Karpas-422 (cell line): ENCODE measurements at places on chromosomes 1 and 21.

DNA sequence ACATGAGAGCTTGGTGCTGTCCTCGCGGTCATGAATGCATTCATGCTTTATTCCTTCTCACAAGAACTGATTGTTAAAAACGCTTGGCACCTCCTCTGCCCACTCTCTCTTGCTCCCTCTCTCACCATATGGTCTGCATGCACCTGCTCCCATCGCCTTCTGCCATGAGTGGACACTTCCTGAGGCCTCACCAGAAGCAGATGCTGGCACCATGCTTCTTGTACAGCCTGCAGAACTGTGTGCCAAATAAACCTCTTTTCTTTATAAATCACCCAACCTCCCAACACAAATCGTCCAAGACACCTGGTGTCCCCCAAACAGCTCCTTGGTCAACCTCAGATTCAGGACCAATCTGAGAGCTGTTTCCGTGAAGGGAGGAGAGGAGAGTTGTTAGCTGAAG lies 43.3 kb upstream of the PCBP3 start:
- H3K27ac ChIP-seq: no peak overlapping the region
- no peaks in the 10 kb centered on the region for H3K27me3 ChIP-seq
- no peaks in the 10 kb centered on the region for H3K36me3 ChIP-seq
- DNase-seq: no peak
- no peak overlapping the region for H3K4me3 ChIP-seq

DNA sequence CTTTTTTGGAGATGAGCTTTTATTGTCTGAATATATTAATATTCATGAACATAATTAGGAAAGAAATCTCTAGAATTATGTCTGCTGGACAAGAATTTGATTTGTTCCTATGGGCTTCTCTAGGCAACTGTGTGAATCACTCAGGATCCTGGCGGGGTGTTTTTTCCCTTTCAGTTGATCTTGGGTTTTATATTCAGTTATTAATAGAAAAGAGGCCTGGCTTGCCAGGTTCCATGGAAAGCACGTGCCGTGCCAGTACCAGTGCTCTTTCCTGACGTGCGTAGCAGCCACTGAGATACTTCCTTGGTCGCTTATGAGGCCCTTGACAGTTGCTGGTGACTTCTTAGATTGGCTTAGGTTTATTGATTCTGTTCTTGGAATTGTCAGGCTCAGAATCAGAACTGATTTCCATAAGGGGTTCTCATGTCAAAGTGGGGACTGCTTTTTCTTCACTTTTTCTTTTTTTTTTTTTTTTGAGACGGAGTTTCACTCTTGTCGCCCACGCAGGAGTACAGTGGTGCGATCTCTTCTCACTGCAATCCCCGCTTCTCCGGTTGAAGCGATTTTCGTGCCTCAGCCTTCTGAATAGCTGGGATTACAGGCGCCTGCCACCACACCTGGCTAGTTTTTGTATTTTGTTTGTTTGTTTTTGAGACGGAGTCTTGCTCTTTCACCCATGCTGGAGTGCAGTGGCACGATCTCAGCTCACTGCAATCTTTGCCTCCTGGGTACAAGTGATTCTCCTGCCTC lies 48.7 kb upstream of the KIF1B start:
- peaks cover 3% of the 10 kb centered on the region for H3K36me3 ChIP-seq
- no peak overlapping the region for H3K27ac ChIP-seq
- no peaks in the 10 kb centered on the region for H3K4me1 ChIP-seq
- peak; percentile 14 for DNase-seq
- no peak overlapping the region for H3K4me3 ChIP-seq
- H3K27me3 ChIP-seq: no peaks in the 10 kb centered on the region

DNA sequence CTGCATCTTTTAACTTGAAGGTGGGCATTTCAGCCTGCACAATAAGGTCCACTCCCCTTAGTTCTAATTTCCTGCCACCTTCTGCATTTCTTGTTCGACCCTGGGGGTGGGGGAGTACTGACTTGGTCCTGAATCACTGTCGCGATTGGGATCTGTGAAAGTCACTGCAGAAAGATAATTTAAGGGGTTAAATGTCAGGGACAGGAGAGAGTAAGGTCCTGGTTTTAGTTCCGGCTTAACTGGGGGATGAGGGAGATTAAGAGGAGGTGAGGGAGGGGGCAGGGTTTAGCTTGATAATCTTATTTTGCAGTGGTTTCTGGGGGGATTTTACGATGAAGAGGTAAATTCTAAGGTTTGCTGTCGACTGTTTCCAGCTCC lies 128.1 kb downstream of the MRPS6 start:
- no peak for DNase-seq
- no peak overlapping the region for H3K27ac ChIP-seq
- no peaks in the 10 kb centered on the region for H3K36me3 ChIP-seq
- peaks cover 6% of the 10 kb centered on the region for H3K4me1 ChIP-seq

- no peak overlapping the region for H3K27ac ChIP-seq
- H3K4me1 ChIP-seq: no peaks in the 10 kb centered on the region; the same call in 1 of the 2 replicates
- peaks cover 85% of the 10 kb centered on the region for H3K36me3 ChIP-seq
- H3K4me3 ChIP-seq: no peak overlapping the region
- DNase-seq: no peak
These were observed 9.3 kb downstream of the ETS2 start for GRCh38 chr21:38815060-38815405.

DNA sequence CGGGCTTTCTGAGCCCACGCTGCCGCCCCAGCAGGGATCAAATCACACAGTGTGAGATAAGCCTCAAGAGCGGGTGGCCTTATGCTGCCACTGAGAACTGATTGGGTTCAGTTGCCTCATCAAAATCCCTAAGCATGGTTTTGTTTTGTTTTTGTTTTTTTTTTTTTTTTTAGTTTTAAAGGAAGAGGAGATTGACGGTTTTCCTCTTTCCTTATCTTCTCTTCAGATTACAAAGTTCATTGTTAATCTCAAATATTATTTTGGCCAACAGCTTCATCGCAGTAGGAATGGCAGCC lies 651 bp downstream of the COA6 start:
- H3K36me3 ChIP-seq: peaks cover 34% of the 10 kb centered on the region
- peak overlapping the region; percentile 90 for H3K27ac ChIP-seq
- H3K27me3 ChIP-seq: no peaks in the 10 kb centered on the region

GRCh38 chr1:226226601-226227000 lies 3.1 kb downstream of the MIXL1 start:
- peaks cover 12% of the 10 kb centered on the region; the same call in 1 of the 2 replicates for H3K36me3 ChIP-seq
- peaks cover 43% of the 10 kb centered on the region for H3K4me1 ChIP-seq
- H3K27me3 ChIP-seq: no peaks in the 10 kb centered on the region
- H3K27ac ChIP-seq: peak overlapping the region; percentile 57

GRCh38 chr1:48107516-48107915 lies 110.3 kb upstream of the TRABD2B start:
- no peaks in the 10 kb centered on the region for H3K4me1 ChIP-seq
- no peak overlapping the region for H3K27ac ChIP-seq
- no peak for DNase-seq
- no peak overlapping the region for H3K4me3 ChIP-seq
- H3K27me3 ChIP-seq: no peaks in the 10 kb centered on the region

DNA sequence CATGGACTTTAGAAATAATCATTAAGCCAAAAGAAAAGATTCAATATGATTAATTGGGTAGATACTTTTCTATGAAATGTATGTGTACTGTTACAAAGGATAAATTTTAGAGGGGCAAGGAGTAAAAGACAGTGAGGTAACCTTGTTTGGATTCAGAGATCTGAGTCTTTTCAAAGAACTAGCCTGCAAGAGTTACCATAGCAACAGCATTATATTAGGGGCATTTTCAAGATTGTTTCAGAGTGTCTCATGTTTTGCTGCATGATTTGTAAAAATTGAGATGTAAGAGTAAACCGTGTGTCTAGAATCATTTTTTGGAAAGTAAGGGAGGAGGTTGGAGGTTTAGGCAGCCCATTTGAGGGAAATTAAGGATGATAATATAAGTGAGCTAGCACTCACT lies 70.6 kb upstream of the KIAA1614 start:
- H3K4me1 ChIP-seq: no peaks in the 10 kb centered on the region
- H3K4me3 ChIP-seq: no peak overlapping the region
- H3K27me3 ChIP-seq: no peaks in the 10 kb centered on the region

DNA sequence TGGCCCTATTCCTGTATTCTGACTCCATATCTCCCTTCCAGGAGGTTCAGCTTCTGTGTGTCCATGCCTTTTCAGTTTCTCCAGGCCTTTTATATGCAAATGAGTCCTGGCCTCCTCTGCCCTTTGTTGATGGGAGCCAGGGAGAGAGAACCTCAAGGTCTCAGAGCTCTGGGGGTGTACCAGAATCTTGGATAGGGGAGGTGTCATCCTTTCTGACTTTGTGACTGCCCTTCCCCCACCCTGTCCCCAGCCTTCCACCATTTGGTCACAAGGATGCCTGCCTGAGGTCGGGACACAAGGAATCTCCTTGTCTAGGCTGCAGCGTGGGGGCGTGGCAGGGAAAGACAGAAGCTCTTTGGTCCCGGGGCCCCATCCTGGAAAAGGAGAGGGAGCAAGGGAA lies 18.6 kb downstream of the LURAP1 start:
- H3K27ac ChIP-seq: no peak overlapping the region
- no peaks in the 10 kb centered on the region for H3K27me3 ChIP-seq
- no peak for DNase-seq

DNA sequence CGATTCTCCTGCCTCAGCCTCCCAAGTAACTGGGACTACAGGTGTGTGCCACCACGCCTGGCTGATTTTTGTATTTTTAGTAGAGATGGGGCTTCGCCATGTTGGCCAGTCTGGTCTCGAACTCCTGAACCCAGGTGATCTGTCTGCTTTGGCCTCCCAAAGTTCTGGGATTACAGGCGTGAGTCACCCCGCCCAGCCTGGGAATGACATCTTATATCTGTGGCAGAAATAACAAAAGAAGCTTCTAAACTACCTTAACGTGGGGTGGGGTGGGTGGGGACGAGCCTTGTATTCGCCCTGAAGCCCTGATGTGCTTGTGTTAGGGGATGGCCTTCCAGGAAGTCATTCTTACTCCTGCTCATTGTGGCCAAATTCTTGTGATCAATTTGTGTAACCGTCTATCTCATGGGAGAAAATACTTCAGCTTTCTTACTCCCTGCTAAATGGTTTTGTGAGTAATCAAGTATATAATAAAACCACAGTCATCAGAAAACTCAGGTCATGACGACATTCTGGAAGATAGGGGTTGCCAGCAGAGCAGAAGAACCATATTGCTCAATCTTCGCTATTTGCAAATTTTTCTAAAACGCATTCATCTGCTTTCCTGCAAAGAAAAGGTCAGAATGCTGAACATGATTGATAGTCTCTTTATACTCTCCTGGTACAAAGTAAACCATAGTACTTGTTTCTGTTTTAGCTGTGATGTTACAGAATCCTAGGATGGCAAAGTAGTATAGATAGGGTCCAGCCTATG lies 63.2 kb downstream of the DIRAS3 start:
- no peaks in the 10 kb centered on the region for H3K27me3 ChIP-seq
- no peaks in the 10 kb centered on the region for H3K36me3 ChIP-seq
- H3K4me1 ChIP-seq: no peaks in the 10 kb centered on the region
- no peak overlapping the region for H3K27ac ChIP-seq
- H3K4me3 ChIP-seq: no peak overlapping the region

- H3K4me1 ChIP-seq: no peaks in the 10 kb centered on the region
- no peak overlapping the region for H3K4me3 ChIP-seq
- no peak for DNase-seq
- no peaks in the 10 kb centered on the region for H3K27me3 ChIP-seq
- no peak overlapping the region for H3K27ac ChIP-seq
These were observed 40.8 kb upstream of the COL24A1 start for GRCh38 chr1:86197206-86197855.

- no peak for DNase-seq
- H3K4me1 ChIP-seq: no peaks in the 10 kb centered on the region
- no peaks in the 10 kb centered on the region for H3K27me3 ChIP-seq
- H3K4me3 ChIP-seq: no peak overlapping the region
- H3K27ac ChIP-seq: no peak overlapping the region
These were observed 131.1 kb upstream of the PTGFR start for GRCh38 chr1:78359666-78360065.

GRCh38 chr1:166988974-166989515 lies at the start of gene MAEL:
Gene MAEL (plus strand): TSS chr1:166989280. CDS start chr1:166989353, 73 bp downstream.
- H3K4me1 ChIP-seq: no peaks in the 10 kb centered on the region
- H3K4me3 ChIP-seq: no peak within 1 kb of the TSS
- DNase-seq: no peak
- H3K27me3 ChIP-seq: no peaks in the 10 kb centered on the region
- no peaks in the 10 kb centered on the region for H3K36me3 ChIP-seq

DNA sequence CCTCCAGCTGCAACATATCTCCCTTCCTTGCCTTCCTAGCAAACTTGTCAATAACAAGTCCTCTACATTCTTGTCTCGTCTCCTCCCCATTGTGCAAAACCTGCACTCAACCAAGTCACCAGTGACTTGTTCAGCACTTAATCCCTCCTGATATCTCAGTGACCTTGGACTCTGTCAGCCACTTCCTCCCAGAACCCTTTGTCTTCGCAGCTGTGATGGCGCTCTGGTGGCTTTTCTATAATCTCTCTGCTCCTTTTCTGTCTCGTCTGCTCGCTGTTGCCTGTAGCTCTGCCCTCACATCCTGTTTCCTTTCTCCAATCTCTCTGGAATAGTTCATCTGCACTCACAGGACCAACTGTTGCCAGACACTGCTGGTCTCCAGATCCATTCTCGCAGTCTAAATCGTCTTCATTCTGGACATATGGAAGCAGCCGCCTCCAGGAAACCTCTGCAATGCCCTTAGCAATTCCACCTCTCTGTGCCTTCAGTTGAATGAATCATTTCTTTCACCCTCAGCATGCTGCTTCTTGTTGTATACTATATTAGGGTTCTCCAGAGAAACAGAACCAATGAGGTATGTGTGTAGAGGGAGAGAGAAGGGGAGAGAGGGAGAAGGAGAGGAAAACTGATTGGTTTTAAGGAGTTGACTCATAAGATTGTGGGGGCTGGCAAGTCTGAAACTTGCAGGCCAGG lies 17.4 kb upstream of the IFNAR2 start:
- H3K27me3 ChIP-seq: no peaks in the 10 kb centered on the region
- H3K4me3 ChIP-seq: no peak overlapping the region
- no peaks in the 10 kb centered on the region for H3K36me3 ChIP-seq
- H3K4me1 ChIP-seq: peaks cover 44% of the 10 kb centered on the region
- no peak for DNase-seq

DNA sequence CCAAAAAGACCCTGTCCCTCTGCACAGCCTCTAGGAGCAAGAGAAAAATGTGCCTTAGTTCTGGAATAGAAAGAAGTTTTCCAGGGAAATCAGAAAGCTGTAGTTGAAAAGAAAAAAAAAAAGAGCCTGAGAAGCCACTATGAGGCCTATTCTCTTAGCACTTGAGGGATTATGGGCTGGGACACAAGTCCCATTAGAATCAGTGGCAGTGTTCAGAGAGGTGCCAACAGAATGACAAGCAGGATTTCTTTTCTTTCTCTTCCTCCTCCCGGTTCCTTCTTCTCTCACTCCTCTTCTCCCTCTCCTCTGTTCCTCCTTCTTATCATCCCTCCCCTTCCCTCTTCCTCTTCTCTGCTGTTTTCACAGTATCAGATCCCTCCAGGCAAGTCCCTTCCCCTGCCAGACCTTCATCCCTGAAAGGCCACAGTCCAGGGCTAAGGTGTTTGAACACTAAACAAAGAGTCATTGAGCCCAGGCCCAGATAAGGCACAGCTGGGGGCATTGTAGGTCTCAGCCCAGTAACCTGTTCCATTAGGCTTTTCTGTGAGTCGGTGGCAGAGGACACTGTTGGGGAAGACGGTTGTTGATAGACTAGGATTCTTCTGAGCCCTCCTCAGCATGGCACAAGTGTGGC lies 64.7 kb upstream of the LPGAT1 start:
- H3K36me3 ChIP-seq: no peaks in the 10 kb centered on the region
- 0 out of 2 replicates have a peak, but pooled peaks cover 4% of the 10 kb centered on the region for H3K4me1 ChIP-seq
- H3K27me3 ChIP-seq: no peaks in the 10 kb centered on the region
- no peak overlapping the region for H3K4me3 ChIP-seq

- H3K36me3 ChIP-seq: no peaks in the 10 kb centered on the region
- no peak overlapping the region for H3K4me3 ChIP-seq
- H3K27ac ChIP-seq: no peak overlapping the region
- no peaks in the 10 kb centered on the region for H3K4me1 ChIP-seq
- H3K27me3 ChIP-seq: no peaks in the 10 kb centered on the region
These were observed 2.0 kb upstream of the NID1 start for GRCh38 chr1:236066828-236067386.

- no peaks in the 10 kb centered on the region for H3K36me3 ChIP-seq
- H3K27me3 ChIP-seq: no peaks in the 10 kb centered on the region
- no peak overlapping the region for H3K4me3 ChIP-seq
- no peak for DNase-seq
These were observed 3.3 kb upstream of the HES5 start for GRCh38 chr1:2533365-2533764.
